ENCODE measurements at places on chromosomes 6 and 20. TPM values are rescaled to one million over a fixed set of nuclear protein-coding genes. Genes with fewer than 3 reads are reported as not detected.

The CAGE1 gene
- 0.31 TPM for total RNA-seq

The HS3ST5 gene
- not detected for total RNA-seq

The CUTA gene
- 124 TPM for total RNA-seq

The ADGRF5 gene
- not detected for total RNA-seq

DNA sequence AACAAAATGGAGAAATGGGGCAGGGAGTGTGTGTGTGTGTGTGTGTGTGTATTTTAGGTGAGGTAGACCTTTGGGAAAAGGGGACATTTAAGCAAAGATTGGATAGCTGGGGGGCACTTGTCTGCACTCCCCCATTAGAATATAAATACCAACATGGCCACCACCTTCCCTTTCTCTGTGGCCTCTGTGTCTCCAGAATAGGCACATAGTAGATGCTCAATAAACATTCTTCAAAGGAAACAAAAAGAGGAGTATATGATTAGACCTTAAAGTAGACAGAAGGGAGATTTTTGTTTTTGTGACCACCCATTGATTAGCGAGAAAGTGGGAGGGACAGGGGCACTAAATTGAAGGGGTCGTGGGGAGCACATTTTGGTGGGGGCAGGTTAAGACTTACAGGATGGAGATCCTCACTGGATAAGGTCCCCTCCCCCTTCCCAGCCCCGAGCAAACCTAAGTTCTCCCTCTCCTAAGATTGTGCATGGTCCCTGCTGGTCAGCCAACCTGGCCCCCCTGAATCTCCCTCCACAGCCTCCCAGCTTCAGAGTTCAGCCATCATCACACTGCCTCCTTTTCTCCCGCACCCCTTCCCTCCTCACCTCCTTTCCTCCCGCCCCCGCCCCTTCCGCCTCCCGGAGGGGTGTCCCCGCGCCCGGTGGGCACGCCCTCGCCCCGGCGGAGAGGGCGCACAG lies 514 bp upstream of the TSHZ2 start:
- DNase-seq = no peak

DNA sequence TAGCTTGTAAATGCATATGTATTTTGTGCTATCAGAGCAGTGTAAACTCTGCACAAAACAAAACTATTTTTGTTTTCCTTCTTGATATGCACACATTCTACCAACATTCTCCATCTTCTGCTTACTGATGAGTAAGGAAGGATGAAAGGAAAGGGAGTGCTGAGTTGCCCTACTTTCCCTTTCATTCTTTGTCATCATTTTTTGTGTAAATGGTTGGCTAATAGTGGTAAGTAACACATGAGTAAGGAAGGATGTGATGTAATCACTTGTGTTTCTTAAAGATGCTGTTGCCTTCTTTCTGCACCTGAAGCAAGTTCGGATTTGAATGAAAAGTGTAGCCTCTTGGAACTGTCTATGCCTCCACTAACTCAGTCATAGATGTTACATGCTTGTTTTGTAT lies 4.6 kb upstream of the REV3L start:
- peak; percentile 76 for DNase-seq

- no peak for DNase-seq
Measured at GRCh38 chr20:37759761-37760209, 66.0 kb downstream of the CTNNBL1 start.

DNA sequence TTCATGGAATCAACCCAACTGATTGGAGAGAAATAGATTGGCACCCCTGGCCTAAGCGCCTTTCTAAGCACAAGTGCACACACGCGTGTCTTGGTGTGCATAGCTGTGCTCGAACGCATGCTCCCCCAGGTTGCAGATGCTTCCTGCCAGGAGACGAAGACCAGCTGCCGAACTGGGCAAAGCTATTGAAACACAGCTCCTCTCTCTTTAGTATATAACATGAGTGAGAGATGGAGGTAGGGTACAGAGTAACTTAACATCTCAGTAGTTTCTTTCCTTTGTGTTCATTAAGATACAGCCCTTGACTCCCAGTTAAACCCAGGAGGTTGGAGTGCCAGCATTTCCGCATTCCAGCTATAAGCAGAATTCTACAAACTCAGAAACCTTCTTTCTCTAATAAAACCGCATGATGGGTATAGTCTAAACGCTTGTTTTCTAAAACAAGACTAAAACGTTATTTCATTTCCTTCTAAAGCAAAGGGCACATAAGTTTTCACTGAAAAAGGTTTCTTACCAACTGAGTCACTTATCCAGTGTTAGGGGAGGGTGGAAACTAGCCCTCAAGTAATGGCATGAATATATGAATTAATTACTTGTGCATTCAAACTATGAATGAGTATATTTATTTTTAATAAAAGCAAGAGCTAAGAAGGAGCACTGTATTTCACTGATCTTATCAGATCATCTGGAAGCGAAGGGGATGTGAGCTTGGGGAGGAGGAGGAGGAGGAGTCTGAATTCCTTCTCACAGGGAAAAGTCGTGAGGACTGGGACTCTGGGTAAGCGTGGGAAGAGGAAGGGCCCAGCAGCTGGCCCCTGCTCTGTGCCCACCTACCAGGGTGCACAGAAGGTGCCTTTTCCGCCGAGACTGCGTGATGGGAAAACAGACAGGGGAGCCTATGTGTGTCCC lies 179.2 kb downstream of the TMEM242 start:
- DNase-seq = no peak

GRCh38 chr6:25124216-25124715 lies 154.9 kb upstream of the CARMIL1 start:
- peak; percentile 44 for DNase-seq

GRCh38 chr6:37783025-37783855 lies 36.3 kb upstream of the ZFAND3 start:
- DNase-seq = no peak

- no peak for DNase-seq
Measured at GRCh38 chr20:33551778-33552177, 61.9 kb downstream of the CBFA2T2 start.

DNA sequence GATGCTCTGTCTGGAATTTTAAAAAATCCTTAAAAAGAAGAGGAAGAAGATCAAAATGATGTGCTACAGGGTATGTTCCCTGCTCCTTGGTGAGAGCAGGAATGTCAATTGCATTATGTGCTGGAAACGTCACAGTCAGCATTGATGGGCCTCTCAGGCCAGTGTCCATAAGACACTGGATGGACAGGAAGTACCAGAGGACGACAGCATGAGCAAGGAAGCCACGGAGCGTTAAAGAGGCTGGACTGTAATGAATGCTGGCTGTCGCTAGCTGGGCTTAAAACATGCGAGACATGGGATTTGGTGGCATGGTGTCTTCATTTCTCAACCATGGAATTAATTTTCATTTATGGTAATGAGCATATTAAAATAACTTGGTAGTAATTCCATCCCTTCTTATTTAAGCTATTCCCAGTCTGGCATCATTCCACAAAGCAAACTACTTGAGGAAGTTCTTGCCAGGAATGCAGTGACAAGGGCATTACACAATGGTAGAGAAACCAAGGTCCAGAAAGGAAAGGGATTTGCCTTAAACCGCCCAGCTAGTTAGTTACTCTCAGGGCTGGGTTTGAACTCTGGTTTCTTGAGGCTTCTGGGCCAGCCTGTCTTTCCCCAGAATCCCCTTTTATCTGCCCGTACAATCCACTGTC lies 166.6 kb upstream of the SOX4 start:
- no peak for DNase-seq

GRCh38 chr20:57220337-57221145 lies 45.9 kb downstream of the BMP7 start:
- no peak for DNase-seq

DNA sequence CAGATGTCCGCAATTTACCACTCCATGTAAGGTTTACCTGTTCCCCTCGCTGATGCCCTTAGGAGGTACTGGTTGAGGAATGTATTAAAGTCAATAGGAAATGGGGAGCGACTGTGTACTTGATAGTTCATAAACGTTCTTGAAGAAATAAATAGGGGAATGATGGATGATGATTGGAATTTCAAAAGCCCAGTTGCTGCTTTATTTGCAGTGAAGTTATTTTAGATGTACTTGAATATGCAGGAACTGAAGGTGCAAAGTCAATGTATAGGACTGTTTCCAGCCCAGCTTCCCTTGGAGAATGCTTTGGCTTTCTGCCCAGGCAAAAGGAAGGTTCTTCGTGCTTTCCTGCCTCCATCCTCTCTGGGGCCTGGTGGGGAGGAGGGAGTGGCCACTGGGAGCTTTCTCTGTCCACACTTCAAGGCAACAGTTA lies 19.8 kb downstream of the ADGRF5 start:
- DNase-seq = no peak

DNA sequence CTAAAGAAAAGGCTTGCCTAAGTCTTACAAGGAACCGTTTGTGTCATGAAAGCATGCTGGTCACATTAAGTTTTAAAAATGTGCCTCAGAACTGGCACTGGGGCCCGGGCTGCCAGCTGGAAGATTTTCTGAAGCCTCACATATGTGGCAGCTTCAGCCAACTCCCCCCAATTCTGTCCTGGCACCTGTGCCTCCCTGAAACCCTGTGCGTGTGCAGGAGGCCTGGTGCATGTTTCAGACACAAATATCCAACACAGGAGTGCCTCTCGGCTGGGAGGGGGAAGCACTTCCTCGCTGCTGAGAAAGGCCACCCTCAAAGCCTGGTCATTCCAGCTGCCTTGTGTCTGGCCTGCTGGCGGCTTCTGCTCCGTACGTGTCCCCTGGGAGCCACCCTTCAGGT lies 188.5 kb upstream of the SNX9 start:
- no peak for DNase-seq
